ENCODE measurements at places on chromosomes 11 and 22. TPM values are rescaled to one million over a fixed set of nuclear protein-coding genes. Genes with fewer than 3 reads are reported as not detected.
A peak's percentile ranks its signal among the peaks of the same experiment; 100 is the strongest.

- DNase-seq: no peak
These were observed 87.0 kb upstream of the THY1 start for GRCh38 chr11:119509969-119510401.

GRCh38 chr11:71200172-71200716 lies 52.1 kb downstream of the SHANK2 start:
- DNase-seq: no peak

GRCh38 chr11:9596926-9597464 lies 23.5 kb downstream of the WEE1 start:
- no peak for DNase-seq

GRCh38 chr11:86180851-86181250 lies 63.7 kb upstream of the EED start:
- no peak for DNase-seq

DNA sequence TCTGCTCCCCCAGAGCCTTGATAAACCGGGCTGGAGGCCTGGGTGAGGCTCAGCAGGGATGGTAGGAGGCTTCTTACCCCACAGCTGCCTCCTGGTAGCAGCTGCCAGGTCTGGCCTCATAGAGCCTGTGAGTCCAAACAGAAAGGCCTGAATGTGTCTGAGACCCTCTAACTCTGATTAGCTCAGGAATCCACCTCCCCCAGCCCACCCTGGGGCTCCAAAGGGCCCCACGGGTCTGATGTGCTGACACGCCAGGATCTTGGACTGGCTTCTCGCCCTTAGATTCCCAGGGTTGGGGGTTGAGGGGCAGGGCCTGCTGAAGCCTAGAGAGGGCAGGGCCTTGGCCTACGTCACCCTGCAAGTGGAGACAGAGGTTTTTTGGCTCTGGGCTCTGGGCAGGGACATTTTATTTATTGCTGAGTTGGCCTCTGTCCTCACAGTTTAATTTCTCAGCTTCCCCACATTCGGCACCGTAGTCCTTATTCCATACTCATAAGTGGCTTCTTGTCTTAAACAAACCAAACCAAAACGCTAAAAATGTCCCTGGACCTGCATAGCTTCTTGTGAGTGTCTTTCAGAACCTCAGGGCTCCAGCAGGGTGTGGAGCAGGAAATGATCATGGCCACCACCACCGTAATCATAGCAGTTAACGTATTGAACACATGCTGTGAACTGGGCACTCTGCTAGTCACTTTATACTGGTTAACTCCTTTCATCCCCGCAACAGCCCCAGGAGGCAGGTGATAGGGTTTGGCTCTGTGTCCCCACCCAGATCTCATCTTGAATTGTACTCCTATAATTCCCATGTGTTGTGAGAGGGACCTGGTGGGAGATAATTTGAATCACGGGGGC lies 25.1 kb downstream of the KIAA1671 start:
- DNase-seq: no peak

DNA sequence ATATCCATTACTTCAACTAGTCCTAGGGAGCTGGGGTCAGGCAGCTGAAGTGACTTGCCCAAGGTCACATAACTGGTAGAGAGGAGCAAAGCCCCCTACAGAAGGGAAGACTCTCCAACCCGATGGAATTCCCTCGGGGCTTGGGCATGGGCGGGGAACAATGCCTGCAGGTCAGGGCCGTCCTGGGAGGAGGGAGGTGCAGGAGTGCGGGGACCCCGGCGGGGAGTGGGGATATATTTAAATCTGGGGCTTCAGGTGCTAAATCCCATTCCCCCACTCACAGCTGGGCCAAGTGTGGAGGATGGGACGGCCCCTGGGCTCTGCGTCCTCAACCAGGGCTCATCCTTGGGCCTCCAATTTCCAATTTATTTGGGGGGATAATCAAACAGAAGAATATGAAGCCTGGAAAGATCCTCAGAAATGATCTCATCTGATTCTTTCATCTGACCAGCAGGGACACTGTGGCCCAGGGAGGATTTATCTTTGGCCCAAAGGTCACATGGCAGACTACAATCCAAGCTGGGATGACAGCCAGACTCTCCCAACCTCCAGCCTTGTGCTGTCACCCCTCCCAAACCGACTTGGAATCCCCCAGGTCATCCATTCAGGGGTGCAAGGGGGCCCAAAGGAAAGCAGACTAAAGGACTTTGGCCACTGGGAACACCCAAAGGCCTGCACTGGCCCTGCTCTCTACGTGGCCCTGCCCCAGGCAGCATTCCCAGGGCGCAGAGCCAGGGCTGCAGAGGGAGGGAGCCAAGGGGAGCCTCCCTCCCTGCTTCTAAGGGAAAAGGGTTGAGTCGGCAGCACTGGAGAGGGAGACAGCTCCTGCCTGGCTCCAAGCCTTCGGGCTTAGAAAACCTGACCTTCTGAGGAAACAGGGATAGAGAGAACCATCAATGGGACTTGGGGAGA lies 8.7 kb upstream of the C1QTNF6 start:
- no peak for DNase-seq

DNA sequence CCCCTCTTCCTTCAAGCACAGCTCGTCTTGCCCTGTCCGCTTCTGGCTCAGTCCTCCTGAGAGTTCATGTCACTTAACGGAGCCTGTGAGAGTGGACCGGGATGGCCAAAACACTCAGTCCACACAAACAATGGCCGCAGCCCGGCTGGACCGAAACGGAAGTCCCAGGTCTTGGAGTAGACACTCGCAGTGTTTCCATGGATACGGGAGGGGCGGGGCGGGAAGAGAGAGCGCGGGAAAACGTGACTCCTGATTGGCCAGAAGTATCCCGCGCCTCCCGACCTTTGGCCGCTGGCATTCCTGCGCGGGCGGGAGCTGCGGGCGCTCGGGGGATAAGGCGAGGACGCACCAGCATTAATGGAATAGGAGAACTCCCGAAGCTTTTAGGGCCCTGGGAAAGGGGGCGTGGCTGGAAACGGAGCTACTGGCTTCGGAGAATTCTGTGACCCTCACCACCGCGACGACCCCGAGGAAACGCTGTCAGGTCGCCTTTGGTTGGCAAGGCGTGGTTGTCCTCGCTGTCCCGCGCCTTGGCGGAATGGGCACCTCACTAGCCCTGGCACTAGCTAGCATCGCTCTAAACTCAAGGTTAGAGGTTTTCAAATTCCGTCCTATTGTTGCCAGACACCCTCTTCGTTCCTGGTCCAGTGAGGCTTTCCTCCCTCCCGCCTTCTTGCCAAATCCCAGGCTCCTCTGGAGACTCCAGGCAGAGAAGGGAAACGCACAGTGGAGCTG lies at the start of the genes NLRP14 and ZNF214:
NLRP14 (plus strand) TSS at position 297 of the 735 bp plus-strand sequence. CDS start 18,108 bp downstream, outside the sequence.
ZNF214 (minus strand) TSS at position 164 of the 735 bp plus-strand sequence. CDS start 17,511 bp downstream, outside the sequence.
- DNase-seq: peak; percentile 86

- peak; percentile 36 for DNase-seq
These were observed 7.6 kb downstream of the OR56A1 start for GRCh38 chr11:6022956-6023355.

GRCh38 chr11:66344550-66345315 lies at the start of gene BRMS1:
TSS of gene BRMS1 (minus strand) at chr11:66345104. CDS start at chr11:66342234, 2,870 bp downstream.
- peak; percentile 92 for DNase-seq

- no peak for DNase-seq
These were observed 1.6 kb downstream of the SLN start for GRCh38 chr11:107710301-107710700.

- DNase-seq: no peak
These were observed 13.3 kb upstream of the RASL10A start for GRCh38 chr22:29328566-29329500.

DNA sequence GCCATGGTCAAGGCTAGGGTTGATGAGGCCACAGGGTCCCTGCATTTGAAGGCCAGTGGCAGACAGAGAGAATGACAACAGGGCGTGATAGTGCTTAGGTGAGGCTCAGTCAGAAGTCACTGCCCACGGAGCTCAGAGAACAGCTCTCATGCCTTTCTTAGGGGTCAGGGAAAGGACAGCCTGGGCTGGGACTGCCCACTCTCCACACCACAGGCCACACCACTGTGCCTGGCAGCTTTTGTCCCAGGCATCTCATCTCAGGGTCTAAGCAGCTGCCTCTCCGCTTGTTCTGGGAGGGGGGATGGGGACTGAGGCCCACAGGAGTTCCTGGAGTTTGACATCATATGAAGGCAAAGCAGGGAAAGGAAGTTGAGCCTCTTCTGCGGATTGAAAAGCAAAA lies 150.2 kb upstream of the B3GAT1 start:
- DNase-seq: no peak

GRCh38 chr11:88402784-88403183 lies 65.2 kb upstream of the CTSC start:
- DNase-seq: no peak

DNA sequence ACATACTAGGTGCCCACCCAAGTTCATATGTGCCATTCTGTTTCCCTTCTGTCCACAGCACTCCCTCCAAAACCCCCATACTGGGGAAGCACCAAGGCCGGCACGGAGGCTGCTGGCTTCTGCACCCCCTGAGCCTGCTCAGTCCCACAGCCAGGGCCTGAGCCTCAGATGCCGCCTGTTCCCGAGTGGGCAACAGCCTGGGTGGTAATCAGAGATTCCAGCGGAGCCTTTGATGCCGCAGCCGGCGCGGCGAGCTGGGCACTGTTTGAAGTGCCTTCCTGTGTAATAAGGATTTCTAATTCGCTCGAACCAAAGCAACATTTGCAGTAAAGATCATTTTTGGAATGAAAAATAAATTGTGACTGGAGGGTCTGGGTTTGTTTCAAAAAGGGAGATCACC lies 460.3 kb downstream of the SOX6 start:
- no peak for DNase-seq

DNA sequence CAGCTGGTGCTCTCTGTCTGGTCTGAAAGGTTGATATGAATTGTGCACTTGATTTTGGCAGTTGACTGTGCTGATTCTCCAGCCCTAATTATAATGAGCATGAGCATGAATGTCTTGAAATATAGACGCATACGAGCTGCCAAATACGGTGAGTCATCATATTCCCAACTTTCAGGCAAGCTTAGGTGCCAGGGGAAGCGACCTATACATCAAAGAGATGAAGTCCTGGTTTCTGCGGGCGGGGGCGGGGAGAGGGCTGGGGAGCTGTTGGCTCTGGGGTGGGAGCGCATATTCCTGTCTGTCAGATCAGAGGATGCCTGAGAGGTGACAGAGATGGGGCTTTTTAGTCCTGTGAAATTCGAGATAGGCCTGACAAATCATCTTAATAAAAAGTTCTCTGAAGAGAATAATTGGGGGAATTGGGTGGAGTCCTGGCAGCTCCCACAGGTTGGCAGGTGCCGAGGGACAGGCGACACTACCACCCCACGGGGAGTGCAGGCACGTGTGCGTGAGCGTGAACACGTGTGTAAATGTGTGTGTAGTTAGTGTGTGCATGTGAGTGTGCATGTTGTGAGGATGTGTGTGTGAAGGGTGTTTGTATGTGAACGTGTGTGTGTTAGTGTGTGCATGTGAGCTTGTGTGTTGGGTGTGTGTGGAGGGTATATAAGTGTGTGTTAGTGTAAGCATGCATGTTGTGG lies 865.3 kb downstream of the TBC1D22A start:
- DNase-seq: no peak

DNA sequence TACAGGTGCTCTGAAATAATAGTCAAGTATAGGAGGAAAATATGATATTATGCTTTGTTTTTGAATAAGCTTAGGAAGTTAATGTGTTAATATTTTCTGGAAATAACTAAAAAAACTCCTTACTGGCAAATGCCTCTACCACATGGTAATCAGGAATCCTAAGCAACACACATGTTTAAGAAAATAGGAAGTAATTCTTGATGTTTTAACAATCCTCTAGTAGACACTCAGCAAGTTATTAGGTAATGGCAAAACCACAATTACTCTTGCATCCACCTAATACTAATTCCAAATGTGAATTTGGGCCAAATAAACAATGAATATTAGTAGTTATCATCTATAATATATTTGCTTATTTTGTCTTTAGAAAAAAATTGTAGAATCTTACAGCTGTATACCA lies 53.6 kb downstream of the SLC35F2 start:
- no peak for DNase-seq

GRCh38 chr11:124670732-124671131 lies 2.8 kb downstream of the SIAE start:
- DNase-seq: no peak

DNA sequence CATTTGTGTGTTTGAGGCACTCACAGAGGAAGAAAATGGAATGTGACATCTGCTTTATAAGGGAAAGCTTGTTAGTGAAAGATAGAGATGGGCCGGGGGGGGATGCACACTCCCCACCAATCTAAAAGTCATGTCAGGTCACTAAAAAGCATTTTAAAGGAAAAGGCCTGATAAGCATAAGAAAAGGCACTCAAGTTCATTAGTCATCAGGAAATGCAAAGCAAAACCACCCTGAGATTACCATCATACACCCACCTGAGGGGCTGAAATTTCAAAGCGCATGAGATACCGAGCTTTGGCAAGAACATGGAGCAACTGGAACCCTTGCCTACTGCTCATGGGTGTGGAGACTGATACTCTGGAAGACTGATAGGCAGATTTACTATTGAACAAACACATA lies 77.9 kb upstream of the ANO1 start:
- DNase-seq: no peak

DNA sequence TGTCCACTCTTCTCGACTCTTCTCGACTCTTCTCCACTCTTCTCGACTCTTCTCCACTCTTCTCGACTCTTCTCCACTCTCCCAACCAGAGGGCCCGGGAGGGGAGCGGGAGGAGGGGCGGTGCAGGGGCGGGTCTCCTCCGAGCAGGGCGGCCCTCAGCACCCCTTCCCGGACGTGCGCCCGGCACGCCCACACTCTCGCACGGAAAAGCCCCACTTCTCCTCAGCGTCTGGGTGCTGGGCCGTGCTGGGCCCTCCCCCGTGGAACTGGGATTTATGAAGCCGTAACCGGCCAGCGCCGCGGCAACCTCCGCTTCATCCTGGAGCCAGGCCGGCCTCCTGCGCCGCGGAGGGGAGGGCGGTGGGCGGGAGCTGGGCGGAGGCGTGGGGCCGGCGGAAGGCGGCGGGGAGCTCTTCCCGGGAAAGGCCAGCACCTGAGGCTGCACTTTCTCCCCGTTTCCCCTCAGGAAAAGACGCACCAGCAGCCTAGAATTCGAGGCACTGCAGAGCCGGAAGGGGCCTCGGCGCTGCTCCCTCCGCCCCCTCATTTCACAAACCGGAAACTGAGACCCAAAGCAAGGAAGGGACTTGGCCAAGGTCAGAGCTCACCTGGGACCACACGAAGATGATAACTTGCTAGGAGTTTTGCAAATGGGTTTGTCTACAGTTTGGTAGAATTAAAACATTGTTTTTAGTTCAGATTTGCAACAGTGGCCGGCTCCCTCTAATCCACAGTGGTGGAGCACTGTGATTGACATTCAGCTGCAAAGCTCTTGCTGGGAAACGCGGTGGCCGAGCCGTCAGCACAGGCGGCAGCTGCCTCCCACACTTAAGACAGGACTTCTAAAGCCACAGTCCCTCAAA lies 31.6 kb upstream of the JAM3 start:
- DNase-seq: peak; percentile 69

- DNase-seq: no peak
These were observed 139.9 kb upstream of the NARS2 start for GRCh38 chr11:78714539-78714938.

- peak; percentile 88 for DNase-seq
These were observed 119.9 kb upstream of the TMEM45B start for GRCh38 chr11:129695571-129696308.

GRCh38 chr11:70470127-70470526 lies 71.8 kb downstream of the CTTN start:
- no peak for DNase-seq

SCN3B gene
- total RNA-seq: 34.1 TPM

OR51B4 gene
- 0.49 TPM for total RNA-seq

IGSF9B gene
- total RNA-seq: 6.6 TPM

ELF5 gene
- not detected for total RNA-seq

KRTAP5-11 gene
- total RNA-seq: not detected

SMC1B gene
- not detected for total RNA-seq

OR51B5 gene
- total RNA-seq: 0.82 TPM

OR8D4 gene
- total RNA-seq: not detected

IL18BP gene
- 17.7 TPM for total RNA-seq

MS4A12 gene
- total RNA-seq: not detected

OR6T1 gene
- total RNA-seq: not detected

MPEG1 gene
- total RNA-seq: not detected

F2 gene
- 4.4 TPM for total RNA-seq

MFRP gene
- total RNA-seq: 0.13 TPM

NLRP14 gene
- 0.13 TPM for total RNA-seq
